D341Med (cell line): ENCODE measurements at places on chromosomes 6 and 20.

GRCh38 chr6:31267651-31268368, 4.1 kb downstream of the HLA-C start:
- no peak for DNase-seq

- no peak for DNase-seq
Measured at GRCh38 chr20:38727607-38728190, 3.4 kb downstream of the SLC32A1 start.

GRCh38 chr6:147793871-147794643, 285.6 kb downstream of the SAMD5 start:
- DNase-seq, result no peak

- no peak for DNase-seq
Measured at GRCh38 chr20:53352727-53353440, 240.8 kb downstream of the ZNF217 start.
